AG04449 (cell line): ENCODE measurements at places on chromosomes 7 and 10.

GRCh38 chr7:19772306-19772705, 1.1 kb downstream of the TMEM196 start:
- no peak for DNase-seq

DNA sequence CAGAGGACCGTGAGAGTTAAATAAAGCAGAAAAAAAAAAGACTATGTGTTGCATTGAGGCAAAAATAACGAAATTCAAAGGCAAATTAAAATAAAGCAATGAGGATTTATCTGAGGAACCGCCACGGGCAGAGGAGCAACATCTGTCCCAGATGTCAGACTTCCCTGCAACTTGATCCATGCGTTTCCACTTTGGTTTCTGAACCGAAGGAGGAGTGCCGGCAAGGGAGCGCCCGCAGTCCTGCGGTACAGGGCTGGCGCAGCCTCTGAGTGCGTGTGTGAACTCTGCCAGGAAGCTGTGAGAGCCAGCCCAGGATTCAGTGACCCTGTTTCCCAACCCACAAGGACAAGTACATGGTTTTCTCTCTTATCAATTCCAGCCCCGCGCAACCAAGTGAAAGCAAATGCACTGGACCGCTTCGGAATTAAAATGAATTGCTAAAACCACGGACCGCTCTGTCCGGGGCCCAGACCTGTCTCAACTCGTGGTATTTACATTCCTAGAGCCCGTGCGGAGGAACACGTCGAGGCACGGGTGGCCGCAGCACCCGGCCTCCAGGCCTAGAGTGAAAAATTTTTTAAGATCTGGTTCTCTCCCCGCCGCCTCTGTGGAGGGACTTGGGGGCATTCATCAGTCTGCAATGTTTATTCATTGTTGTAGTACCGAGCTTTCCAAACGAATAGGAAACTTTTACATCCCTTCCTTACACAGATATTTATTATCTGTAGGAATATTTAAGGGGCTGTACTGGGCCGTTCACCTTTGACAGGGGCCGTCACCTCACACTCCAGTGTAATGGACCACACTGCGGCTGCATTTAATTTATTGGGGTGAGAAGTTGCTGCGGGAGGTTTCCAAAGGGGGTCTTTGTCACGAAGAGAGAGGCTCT, 291.5 kb upstream of the NFE2L3 start:
- no peak for DNase-seq

DNA sequence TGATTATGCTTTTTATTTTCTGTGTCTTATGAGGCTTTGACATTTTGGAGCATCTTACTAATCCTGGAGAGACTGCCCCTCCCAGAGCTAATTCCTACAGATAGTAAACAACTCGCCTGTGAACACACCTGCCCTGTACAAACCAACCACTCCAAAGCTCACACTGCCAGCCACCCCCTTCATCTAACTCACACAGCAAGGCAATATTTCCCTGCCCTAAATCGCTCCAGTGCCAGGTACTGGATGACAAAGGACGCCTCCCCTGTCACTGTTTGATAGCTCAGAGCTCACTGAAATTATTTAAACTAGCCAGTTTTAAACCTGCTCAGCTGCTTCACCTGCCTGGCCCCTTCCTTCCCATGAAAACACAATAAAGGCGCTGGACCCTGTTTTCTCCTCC, 535.1 kb upstream of the CELF2 start:
- no peak for DNase-seq

DNA sequence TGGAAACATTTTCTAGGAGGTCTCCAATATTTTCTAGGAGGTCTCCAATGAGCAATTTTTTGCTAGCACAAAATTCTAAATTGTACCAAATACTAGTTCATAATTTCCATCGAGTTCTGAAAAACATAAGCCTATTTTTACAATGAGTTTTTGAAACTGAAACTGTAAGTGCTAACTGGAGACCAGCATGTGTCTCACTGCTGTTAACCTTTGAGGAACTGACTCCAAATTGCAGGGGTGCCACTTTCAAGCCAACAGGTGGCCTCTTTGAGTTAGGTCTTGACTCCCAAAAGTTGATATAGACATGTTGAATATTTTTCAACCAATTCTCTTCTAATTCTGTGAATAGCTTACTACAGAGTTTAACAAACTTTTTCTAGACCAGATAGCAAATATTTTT, 58.8 kb downstream of the CAV1 start:
- DNase-seq, result no peak

GRCh38 chr7:142379201-142379885, 121.5 kb upstream of the PRSS58 start:
- DNase-seq, result no peak

DNA sequence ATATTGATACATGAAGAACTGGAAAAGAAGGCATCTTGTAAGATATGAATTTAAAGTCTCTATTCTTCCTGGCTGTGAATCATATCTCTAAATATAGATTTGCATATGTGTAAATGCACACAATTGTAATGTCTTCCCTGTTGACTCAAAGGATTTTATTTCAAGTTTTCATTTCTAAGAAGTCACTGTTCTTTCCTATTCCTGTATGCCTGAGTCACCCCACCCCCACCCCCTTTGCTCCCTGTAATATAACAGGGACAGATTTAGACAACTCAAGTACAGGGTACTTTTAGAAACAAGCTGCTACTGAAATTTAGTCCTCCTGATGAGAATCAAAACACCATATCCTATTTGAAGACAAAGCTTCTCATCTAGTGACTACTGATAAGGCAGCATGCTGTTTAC, 43.0 kb upstream of the HECTD2 start:
- DNase-seq, result no peak

DNA sequence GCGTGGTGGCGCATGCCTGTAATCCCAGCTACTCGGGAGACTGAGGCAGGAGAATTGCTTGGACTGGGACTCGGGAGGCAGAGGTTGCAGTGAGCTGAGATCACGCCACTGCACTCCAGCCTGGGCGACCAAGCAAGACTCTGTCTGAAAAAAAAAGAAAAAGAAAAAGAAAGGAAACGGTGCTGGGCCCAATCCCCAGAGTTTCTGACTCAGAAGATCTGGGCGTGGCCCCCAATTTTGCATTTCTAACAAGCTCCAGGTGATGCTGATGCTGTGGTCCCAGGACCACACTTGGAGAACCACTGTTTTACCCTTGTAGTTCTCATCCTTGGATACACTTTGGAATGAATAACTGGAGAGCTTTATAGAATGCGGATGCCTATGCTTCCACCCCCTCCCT, 79.0 kb downstream of the C10orf105 start:
- no peak for DNase-seq

GRCh38 chr10:93412801-93413200, 69.3 kb downstream of the MYOF start:
- DNase-seq, result no peak
